CD4-positive, alpha-beta T cell treated with Interleukin-6 at 100 ng/mL for 8 hours (primary cell): ENCODE measurements at places on chromosomes 5 and 9.
A peak's percentile ranks its signal among the peaks of the same experiment; 100 is the strongest.

DNA sequence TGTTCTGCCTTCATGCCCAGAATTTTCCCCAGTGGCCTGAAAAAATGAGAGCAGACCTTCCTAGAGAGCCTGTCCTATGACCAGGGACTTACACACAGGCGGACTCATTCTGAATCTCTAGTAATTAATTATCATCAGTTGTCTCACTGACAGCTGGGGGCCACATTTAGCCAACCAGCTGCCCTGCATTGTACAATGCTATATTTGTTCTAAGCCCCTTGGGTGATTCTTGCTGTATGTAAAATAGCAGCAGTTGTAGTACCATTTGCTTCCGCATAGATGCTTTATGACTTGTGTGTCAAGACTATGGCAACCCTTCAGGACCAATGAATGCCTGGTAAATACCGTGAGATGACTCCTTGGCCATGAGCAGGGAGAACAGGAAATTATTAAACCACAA lies 415.4 kb upstream of the SEMA6A start:
- DNase-seq: no peak

DNA sequence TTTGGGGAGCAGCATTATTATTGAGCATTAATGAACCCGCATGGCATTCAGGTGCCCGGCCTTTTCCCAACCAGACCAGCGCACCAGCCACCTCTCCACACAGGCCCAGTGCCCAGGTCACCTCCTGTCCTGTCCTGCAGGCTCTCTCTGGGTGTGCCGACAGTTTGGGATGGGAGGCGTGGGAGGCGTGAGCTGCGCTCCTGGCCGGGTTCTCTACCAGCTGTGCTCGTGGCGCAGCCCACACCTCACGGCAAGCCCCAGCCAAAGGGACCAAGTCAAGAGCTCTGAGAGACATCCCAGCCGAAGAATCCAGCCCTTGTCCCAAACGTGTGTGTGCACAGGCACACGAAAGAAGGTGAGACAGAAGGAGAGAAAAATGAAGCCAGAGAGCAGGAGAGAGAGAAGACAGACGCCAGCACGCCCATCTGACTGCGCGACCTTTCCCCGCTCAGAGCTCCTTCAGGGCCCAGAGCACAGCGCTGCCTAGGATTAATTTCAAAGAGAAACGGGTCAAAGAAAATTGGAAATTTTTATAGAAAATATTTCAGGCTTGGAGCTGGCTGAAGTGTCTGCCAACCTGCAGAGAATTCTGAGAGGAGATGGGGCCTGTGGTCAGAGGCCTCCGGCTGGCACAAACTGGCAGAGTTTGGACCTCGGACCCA lies 81.7 kb downstream of the ADAMTS2 start:
- DNase-seq: no peak

GRCh38 chr9:115395511-115396021 lies 277.6 kb upstream of the TNC start:
- no peak for DNase-seq

GRCh38 chr9:123655681-123656423 lies 274.1 kb downstream of the DENND1A start:
- no peak for DNase-seq

DNA sequence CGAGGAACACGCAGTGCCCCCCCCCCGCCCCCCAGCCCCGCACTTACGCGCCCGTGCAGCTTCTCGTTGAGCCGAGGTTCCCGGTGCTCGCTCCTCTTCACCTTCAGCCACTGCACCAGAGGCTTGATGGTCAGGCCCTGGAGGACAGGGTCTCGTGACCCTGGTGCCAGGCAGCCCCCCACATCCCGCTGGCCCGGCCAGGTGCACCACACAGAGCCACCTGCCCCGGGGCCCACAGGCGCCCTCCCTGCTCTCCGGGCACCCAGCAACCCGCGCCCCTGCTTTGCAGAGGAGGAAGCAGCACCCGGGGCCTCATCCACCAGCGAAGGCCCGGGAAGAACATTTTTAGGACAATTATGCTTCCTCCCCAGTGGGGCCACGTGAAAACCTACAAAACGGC lies 39.0 kb downstream of the EXOC3 start:
- no peak for DNase-seq

- DNase-seq: no peak
Observed at GRCh38 chr5:132928062-132928407, 35.4 kb downstream of the AFF4 start.

DNA sequence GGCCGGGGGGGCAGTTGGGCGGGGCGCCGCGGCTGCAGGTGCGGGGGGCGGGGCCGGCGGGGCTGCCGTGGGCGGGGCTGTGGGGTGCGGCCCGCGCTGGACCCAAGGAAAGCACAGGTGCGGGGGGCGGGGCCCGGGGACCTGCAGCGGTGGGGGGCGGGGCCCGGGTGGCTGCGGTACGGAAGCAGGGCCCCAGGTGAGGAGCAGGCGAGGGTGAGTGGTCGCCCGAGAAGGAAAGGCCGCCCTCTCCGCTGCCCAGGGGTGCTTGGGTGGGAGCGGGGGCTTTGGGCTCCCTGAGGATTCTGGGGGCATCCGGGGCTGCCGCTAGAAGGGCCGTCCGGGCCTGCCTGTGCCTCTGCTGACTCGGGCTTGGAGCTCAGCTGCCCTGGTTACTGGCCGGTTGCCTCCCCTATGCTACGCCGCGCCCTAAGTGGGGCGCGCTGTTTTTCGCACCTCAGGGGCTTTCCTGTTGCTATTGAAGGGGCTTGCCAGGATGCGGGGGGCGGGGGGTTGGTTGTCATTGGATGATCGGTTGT lies 767 bp downstream of the RALGPS1 start:
- peak; percentile 49 for DNase-seq

GRCh38 chr5:124738681-124739633 lies 7.5 kb downstream of the ZNF608 start:
- DNase-seq: no peak

GRCh38 chr9:127358023-127358535 lies 38.9 kb upstream of the SLC2A8 start:
- no peak for DNase-seq

DNA sequence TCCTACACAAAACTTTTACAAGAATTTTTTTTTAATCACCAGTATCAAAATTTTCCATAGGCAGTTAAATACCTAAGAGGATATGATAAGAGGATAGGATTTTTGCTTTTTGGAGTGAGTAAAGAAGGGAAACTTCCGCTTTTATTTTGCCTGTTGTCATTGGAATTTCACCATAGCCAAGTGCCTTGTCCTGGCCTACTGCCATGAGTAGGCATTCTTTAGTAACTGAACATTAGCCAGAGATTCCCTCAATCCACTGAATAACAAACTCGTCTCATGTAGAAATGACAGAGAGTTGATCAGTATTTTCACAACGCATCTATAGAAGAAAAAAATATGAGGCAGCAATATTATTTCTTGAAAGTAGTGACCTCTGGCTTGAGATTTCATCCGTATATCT lies 289.6 kb upstream of the ADAMTSL1 start:
- no peak for DNase-seq

DNA sequence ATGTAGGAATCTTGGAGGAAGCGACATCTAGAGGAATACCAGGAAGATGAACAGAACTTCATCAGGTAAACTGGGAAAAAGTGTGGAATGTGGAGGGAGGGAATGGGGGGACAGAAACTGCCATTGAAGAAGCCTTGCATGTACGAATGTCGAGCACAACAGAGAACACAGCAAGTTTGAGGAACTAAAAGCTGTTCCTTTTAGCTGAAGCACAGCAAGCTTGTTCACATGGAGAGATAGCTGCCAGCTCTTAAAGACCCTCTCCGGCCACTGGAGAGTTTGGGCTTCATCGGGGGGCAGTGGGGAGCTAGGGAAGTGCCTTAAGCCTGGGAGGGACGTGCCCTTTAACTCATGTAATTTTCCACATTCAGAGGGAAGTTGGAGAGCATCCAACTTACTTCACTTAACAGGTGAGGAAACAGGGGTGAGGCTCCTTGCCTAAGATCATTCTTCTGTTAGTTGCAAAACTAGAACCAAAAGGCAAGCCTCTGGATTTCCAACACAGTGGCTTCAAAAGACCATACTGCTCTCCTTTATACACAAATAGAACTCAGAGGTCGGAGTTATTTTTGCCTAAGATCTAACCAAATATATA lies 2.3 kb upstream of the CYFIP2 start:
- no peak for DNase-seq

- DNase-seq: no peak
Observed at GRCh38 chr5:58504766-58505165, 13.5 kb downstream of the GAPT start.

GRCh38 chr5:30051976-30052375 lies 1141.5 kb upstream of the CDH6 start:
- DNase-seq: no peak

GRCh38 chr5:160693831-160694465 lies 158.1 kb downstream of the ATP10B start:
- DNase-seq: no peak

GRCh38 chr9:129081388-129081904 lies 535 bp downstream of the DOLPP1 start:
- DNase-seq: peak; percentile 8

- DNase-seq: no peak
Observed at GRCh38 chr5:171467107-171467506, 47.7 kb downstream of the FGF18 start.

DNA sequence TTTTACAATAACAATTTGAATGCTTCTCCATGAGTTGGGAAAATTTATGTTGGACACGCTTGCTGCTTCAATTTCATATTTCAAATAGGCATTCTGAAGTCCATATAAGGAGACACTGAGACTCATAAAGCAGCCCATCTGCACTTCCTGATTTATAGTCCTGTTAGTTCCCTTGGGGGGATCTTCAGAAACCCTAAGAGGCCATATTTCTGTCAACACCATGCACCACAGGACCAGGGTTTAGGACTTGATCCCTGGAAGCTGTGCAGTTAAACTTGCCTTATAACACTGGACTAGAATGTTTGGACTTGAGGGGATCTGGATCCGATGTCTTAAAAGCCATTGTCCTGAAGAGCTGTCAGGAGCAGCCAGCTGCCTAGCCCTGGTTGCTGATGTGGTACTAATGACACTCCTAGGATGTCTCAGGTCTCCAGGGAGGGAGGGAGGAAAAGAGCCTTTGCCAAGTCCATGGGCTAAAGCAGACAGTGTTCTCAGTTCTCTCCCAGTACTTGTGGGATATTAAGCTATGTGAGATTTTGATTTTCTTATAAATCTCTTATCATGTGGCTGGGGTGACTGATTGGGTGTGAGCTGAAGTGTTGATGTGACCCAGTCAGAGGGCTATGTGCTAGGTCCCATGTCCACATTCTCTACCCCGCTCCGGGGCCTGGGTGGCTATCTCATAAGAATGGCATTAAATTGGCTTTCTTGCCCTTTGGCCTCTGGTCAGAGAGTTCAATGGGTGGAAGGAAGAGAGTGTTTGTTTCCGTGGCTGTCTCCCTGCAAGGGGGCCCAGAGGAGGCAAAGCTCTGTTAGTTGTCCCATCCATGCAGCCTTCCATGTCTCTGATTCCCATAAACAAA lies 399.8 kb downstream of the OSTF1 start:
- no peak for DNase-seq

- DNase-seq: no peak
Observed at GRCh38 chr9:24912767-24913166, 367.1 kb upstream of the IZUMO3 start.

- no peak for DNase-seq
Observed at GRCh38 chr5:77168879-77169244, 41.6 kb upstream of the PDE8B start.

DNA sequence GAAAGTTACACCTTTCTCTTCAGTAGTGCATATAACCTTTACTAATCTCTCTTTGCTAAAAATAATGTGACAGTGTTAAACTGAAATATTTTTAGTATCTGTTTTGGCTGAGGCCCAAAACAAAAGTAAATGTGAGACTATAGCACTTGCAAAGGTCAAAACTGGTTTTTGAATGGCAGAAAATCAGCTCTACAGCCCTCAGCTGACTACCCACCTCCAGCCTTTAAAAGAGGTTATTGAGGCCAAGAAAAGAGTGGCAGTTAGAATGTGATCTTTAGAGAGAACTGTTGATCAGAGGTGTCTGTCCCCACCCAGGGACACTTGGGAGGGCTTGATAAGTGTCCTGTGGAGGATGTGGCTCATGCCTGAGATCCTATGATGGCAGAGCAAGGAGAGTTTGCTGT lies 30.9 kb downstream of the PRKACG start:
- no peak for DNase-seq

- peak; percentile 57 for DNase-seq
Observed at GRCh38 chr9:136644593-136645351, 17.9 kb upstream of the EGFL7 start.

GRCh38 chr5:88826646-88827585 lies 56.1 kb downstream of the MEF2C start:
- DNase-seq: peak; percentile 1

GRCh38 chr9:35448496-35448895 lies 41.4 kb upstream of the RUSC2 start:
- no peak for DNase-seq

GRCh38 chr9:129023036-129023907 lies 4.9 kb downstream of the SH3GLB2 start:
- no peak for DNase-seq

DNA sequence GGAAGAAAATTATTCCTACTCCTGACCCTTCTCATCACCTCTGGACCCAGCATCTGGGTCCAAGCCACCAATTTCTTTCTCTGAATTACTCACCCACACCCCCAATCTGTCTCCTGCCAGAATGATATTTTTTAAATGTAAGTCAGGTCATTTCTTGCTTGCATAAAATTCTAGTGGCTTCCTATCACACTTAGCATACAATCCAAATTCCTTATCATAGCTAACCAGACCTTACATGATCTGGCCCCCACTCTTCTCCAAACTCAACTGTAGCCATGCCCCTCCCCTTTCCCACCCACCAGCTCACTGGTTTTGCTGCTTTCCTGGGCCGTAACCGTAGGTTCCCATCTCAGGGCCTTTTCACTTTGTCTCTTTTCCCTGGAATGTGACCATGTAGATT lies 15.2 kb downstream of the HTR4 start:
- DNase-seq: no peak

DNA sequence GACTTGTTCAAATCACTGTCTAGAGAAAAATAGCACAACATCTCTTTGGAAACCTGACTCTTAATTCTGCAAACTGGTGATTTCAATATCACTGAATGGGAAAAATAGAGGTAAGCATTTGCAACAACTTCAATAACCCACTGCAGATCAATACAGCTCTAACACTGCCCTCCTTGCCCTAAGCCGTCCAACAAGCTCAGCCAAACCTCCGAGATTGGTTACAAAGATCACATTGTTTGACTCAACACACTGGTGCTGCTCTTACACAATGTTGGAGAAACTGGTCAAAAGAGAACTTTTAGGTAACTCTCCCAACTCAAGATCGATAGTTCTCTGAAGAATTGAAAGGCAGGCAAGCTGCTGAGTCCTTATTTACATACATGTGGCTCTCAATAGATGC lies 150.4 kb downstream of the SPOCK1 start:
- no peak for DNase-seq

DNA sequence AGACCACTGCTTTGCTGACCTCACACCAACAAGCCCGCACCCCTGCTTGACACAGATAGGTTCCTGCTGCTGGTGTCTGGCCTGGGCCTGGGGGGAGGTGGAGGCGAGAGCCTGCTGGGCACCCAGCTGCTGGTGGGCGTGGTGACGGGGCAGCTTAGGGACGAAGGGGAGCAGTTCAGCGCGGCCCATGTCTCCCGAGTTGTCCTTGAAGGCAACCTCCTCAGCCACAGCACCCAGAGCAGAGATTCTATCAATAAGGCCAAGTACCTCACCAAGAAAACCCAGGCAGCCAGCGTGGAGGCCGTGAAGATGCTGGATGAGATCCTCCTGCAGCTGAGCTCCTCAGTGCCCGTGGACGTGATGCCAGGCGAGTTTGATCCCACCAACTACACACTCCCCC lies 313.3 kb downstream of the NR2F1-AS1 start:
- DNase-seq: no peak
